ENCODE measurements at places on chromosomes 4 and X.

DNA sequence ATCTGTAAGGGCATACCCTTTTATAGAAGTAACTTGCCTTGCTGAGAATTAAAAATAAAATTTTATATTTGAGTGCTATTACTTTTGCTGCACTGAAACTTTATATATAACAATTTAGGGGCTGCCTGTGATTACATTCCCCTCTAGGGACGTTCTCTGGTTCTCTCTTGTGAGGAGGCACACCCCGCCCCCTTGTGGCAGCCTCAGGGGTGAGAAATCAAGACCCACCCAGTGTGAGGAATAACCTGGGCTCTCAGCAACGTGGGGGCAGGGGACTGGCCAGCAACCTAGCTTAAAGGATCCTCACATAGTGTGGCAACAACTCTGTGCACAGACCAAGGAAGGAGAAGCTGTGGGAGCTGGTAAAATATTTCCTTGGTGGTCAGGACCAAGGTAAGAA is 43.7 kb downstream of the MAGEA9 start:
- peak; percentile 33 for DNase-seq

GRCh38 chr4:180550106-180550505 is 1693.1 kb upstream of the TENM3 start:
- no peak for DNase-seq

- peak; percentile 8 for DNase-seq
Measured at GRCh38 chrX:31500921-31501320, 429.1 kb upstream of the FTHL17 start.

DNA sequence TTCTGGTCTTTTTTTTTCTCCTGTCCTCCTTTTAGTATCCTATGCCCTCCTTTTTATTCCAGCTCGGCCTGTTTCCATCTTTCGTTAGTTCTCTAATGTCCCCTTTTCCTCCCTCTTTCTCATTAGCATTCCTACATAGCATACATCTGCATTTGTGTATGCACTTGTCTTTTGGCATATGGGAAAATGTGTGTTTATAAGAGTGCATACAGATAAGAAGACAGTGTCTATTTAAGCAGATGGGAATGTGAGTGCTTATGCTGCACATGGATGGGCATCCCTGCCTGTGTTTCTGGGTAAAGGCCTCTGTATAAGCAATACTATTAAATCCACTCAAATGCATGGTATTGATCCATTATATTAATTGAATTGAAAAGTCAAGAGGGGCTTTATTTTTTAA is 7.5 kb upstream of the GABRA2 start:
- no peak for DNase-seq

DNA sequence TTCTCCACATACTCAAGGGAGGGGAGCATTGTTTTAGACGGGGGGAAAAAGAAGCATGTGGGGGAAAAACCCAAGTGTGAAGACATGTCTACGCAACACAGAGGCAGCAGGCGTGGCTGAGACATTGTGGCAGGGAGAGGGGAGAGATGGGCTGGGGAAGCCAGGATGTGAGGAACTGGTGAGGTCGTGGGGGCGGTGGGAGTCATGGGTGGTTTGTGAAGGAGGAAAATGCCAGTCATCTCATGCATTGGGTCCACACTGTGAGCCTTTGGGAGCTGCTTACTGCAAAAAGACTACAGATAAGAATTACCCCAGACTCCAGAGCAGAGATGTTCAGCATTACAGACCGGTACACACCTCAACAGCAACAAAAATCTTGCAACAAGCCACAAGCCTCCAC is 2.1 kb downstream of the JAKMIP1 start:
- DNase-seq = no peak

DNA sequence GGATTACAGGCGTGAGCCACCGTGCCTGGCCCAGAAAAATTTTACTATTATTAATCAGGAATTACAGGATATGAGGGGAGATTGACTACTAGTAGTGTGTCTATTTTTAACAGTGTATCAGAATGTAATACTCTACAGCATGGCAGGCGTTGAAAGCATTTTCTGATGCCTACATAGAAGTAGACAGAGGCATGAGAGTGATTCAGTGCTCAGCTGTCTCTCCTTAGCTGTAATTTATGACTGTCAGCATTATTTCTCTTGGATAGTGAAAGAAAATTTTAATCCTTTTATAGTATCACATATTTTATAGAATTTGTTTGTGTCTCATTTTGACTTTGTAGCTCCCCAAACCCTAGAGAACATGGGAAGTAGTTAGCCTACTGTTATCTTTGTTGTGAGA is 20.7 kb downstream of the ARHGAP24 start:
- no peak for DNase-seq

DNA sequence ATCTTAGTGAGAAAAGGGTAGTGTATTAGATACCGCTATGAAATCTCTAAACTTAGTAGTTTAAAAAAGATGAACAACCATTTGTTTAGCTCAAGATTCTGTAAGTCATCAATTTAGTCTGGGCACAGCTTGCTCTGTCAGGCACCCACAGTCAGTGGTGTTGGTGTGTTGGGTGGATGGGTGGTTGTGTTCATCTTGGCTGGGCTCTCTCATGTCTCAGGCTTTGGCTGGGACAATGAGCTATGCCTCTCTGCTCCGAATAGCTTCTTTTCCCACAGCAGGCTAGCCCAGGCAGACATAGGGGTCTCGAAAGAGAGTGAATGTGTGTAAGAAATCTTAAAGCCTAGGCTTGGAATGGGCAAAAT is 127.0 kb upstream of the GATB start:
- no peak for DNase-seq

- DNase-seq = no peak
Measured at GRCh38 chr4:174193438-174194374, 89.8 kb downstream of the FBXO8 start.

DNA sequence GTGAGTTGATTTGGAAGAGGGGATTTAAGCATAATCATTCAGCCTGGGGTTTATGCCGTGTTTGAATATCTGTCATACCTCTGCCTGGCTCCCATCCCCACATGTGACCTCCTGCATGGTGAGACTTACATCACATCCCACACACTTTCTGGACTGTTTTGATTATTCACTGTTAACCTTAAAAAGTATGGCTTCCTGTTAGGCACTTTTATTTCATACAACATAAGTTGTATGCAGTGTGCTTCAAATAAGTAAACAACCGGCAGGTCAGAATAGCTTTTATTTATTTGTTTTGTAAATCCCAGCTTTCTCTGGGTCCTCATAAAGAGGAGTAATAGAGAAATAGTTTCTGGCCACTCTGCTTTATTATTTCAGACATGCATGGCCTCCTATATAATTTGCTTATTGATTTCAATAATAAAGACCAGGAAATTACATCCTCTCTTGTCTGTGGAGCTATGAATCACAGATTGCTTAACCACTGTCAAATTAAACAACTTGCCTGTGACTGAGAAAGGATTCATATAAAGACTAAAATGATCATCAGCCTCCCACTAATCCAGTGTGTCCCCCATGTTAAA is 376.8 kb upstream of the ZFP42 start:
- DNase-seq = no peak

DNA sequence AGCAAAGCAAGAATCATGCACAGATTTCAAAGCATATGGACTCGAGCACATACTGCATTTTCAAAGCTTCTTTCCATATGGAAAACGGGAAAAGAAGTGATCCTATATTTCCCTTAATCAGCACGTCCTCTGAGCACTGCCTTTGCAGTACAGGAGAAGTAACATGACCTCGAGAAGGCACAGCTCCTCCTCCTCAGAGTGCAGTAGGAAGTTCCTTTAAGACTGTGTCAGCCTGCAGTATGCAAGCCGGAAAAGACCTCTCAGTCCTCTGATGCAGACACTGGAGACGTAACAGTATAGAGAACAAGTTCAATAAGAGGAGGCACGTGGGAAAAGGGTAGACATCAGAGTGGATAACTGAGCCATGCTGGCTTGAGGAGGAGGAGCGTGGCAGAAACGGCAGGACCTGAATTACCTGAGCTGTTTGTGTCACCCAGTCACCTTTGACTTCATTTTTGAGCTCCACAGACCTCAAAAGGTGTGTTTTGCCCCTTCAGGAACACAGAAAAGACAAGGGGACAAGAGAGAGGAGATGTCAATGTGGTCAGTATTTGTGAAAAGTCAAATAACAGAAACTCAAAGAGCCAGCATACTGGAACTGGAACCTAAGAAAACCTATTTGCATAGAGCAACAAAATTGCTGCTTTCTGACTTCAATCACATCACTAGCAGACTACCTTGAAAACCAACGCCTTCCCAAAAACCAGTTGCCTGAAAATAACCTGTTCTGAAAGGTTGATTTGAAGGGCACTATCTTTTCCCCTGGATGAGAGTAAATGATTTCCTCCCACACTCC is 20.8 kb downstream of the IRF2 start:
- DNase-seq = peak; percentile 74

GRCh38 chrX:97639526-97639925 is 755.8 kb downstream of the RPA4 start:
- peak; percentile 11 for DNase-seq

DNA sequence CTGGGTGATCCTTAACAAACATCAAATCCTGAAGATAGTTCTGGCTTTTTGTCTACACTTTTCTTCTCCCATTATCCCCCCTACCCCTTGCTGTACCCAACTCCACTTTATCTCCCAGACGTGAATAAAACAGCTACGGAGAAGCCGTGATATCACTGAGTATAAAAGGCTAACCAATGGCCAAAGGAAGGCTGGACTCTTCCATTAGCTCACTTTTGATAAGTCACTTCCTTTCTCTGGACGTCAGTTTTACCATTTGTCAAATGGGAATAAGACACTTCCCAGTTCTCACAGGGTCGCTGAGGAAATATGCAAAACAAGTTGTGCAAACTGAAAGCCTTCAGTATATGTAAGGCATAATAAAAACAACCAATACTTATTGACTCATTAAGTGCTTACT is 38.6 kb upstream of the EDA2R start:
- DNase-seq = no peak

GRCh38 chrX:39758791-39759525 is 338.8 kb downstream of the BCOR start:
- DNase-seq = no peak

GRCh38 chr4:120685756-120686278 is 236.7 kb downstream of the PRDM5 start:
- no peak for DNase-seq

- DNase-seq = no peak
Measured at GRCh38 chr4:145230726-145231125, 50.3 kb upstream of the OTUD4 start.

DNA sequence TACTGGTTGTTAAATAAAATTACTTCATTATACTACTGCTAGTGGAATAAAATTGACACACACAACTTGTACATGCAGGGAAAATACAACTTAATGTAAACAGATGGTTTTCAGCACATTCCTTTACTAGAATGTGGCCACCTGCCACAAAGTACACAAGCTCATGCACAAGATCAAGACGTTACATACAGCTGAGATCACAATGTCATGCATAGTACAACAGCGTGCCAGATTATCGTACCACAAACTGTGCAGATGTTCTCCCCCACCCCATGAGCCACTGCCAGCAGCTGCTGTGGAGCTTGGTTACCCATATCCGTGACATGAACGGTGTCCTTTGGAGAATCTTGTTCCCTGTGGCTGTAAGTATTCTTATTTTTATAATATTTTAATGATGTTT is 27.7 kb downstream of the FBXO8 start:
- DNase-seq = no peak

GRCh38 chr4:41269682-41270081 is 13.0 kb downstream of the UCHL1 start:
- DNase-seq = no peak

GRCh38 chr4:81509191-81509590 is 37.5 kb upstream of the RASGEF1B start:
- no peak for DNase-seq

DNA sequence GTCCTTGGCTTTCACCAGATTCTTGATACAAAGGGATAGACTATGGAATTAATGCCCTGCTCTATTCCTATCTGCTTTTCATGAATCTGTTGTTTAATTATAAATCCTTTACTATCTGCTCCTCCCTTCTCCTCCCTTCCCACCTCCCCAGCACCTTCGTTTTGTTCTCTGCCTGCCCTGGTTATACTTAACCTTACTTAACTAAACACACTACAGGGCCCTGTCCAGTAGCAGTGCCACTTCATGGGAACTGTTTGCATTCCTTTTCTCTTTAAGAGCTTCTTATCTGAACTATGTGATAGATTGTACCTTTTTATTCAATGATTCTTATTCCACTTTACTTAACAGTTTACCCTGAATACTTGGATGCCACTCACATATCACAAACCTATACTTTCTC is 830 bp downstream of the HOPX start:
- no peak for DNase-seq

DNA sequence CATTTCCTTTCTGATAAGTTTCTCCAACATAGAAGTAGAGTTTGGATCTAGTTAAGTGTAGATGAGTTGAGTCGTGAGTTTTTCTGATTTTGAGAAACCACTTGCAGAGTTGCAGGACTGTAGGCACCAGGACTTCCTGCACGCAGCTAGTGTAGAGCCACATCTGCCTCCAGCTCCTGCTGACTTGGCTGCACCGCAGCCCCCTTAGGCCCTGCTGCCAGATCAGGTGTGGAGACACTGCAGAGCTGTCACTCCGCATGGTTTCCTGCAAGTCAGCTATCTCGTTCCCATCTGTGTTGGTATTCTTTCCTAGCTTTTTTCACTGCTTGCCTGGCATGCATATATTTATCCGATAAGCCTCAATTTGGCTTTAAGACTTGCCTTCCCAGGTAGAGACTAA is 48.9 kb downstream of the PCDH7 start:
- DNase-seq = no peak

Measured in KBM-7 (cell line).